ENCODE measurements at places on chromosomes 6 and 20.

GRCh38 chr20:22374066-22374465 is 210.3 kb downstream of the FOXA2 start:
- no peak for DNase-seq
- peaks cover 12% of the 10 kb centered on the region for H3K4me1 ChIP-seq
- H3K4me3 ChIP-seq, result no peak overlapping the region

DNA sequence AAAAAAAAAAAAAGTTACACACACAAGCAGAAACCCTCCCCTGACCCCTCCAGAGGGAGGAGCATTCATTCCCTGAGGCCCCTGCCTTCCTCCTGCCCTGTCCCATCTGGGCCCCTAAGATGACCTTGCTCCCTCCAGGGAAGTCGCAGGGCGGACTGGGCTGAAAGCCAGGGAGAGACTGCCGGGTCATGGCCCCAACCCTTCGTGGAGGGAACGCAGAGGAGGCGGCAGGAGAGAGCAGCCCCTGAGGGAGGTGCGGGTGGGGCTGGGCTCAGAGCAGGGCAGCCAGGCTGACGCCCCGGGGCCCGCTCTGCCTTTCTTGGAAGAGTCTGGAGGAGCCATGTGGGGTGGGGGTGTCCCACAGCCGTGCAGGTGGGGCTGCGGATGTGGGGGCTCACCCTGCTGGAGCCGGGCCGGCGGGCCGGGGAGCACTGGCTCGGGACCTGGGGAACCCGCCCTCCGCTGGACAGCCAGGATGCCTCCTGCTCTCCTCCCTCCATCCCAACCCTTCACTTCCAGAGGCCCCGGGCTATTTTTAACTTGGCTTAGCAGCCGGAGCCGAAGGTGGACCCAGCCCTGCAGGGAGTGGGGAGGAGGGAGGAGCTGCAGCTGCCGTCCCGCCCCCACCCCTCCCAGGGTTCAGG is 15.0 kb upstream of the ABHD16B start:
- H3K27me3 ChIP-seq, result peaks cover 53% of the 10 kb centered on the region
- peaks cover 32% of the 10 kb centered on the region for H3K4me1 ChIP-seq
- no peaks in the 10 kb centered on the region for H3K36me3 ChIP-seq
- peak; percentile 75 for DNase-seq
- H3K27ac ChIP-seq, result peak overlapping the region; percentile 46
- no peak overlapping the region for H3K4me3 ChIP-seq

GRCh38 chr6:163834226-163834970 is 419.9 kb downstream of the QKI start:
- DNase-seq, result no peak
- H3K36me3 ChIP-seq, result no peaks in the 10 kb centered on the region
- H3K27ac ChIP-seq, result no peak overlapping the region
- H3K4me1 ChIP-seq, result peaks cover 5% of the 10 kb centered on the region
- H3K4me3 ChIP-seq, result no peak overlapping the region

GRCh38 chr6:136963259-136963658 is 41.2 kb downstream of the SLC35D3 start:
- H3K4me3 ChIP-seq, result no peak overlapping the region
- H3K27me3 ChIP-seq, result peaks cover 30% of the 10 kb centered on the region
- no peaks in the 10 kb centered on the region for H3K36me3 ChIP-seq
- DNase-seq, result no peak
- peaks cover 2% of the 10 kb centered on the region for H3K4me1 ChIP-seq
- no peak overlapping the region for H3K27ac ChIP-seq

- H3K4me3 ChIP-seq, result no peak overlapping the region
- H3K27ac ChIP-seq, result no peak overlapping the region
- no peaks in the 10 kb centered on the region for H3K4me1 ChIP-seq
- DNase-seq, result peak; percentile 87
- H3K36me3 ChIP-seq, result no peaks in the 10 kb centered on the region
Measured at GRCh38 chr6:147759093-147759492, 250.6 kb downstream of the SAMD5 start.

Data from mesenchymal stem cell (in vitro differentiated cells and primary cell).